ENCODE measurements at places on chromosomes 11 and 22.

DNA sequence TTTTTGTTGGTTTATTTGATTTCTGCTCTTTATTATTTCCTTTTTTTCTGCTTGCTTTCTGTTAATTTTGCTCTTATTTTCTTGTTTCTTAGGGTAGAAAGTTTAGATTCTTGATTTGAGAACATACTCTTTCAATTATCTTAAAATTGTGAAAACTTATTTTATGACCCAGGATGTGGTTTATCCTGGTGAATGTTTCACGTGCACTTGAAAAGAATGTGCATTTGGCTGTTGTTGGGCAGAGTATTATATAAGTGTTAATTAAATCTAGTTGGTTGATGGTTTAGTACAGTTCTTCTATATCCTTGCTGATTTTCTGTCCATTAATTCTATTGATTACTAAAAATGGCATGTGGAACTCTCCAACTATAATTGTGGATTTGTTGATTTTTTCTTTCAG, 66.9 kb upstream of the NARS2 start:
- DNase-seq, result no peak

- DNase-seq, result no peak
These were observed 1515.6 kb downstream of the TBC1D22A start for GRCh38 chr22:48277868-48278581.

- no peak for DNase-seq
These were observed 28.8 kb downstream of the TEAD1 start for GRCh38 chr11:12702999-12703453.

GRCh38 chr11:116888024-116888423, 50.6 kb upstream of the APOA1 start:
- DNase-seq, result no peak

DNA sequence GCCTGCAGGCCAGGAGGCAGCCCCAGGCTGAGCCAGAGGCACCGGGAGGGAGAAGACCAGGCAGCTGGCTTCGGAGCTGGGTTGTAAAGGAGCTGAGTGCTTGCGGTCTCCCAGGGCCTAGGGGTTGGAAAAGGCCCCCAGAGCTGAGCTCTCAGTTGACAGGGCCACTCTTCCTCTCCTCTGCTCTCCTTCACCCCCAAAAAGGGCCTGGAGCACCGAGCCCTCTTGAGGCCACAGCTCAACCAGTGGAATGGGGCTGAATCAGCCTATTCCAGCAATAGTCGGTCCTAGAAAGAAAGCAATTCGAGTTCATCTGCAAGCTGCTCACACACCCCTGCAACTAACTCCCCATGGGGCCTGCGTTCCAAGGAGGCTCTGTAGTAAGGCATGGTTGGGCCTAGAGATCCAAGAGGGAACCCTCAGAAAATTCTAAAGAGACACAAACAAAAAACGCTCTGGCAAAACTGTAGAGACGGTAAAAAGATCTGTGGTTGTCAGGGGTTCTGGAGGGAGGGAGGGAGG, 205.0 kb downstream of the BUD13 start:
- DNase-seq, result no peak

- DNase-seq, result no peak
These were observed 1735.0 kb downstream of the LRRC4C start for GRCh38 chr11:39724404-39724803.

Data from stimulated activated CD4-positive, alpha-beta T cell treated with anti-CD3 and anti-CD28 coated beads, Interleukin-2, amount 100 ng/mL, for 4 hours (primary cell).